Activated naive CD4-positive, alpha-beta T cell treated with anti-CD3 and anti-CD28 coated beads, Interleukin-2, amount 50 U/mL, for 72 hours (primary cell): ENCODE measurements at places on chromosomes 12 and 14. TPM values are rescaled to one million over a fixed set of nuclear protein-coding genes. Genes with fewer than 3 reads are reported as not detected.

Gene TEX52
- total RNA-seq, result 0.43 TPM

Gene KRT6B
- total RNA-seq, result not detected

Gene CDK17
- total RNA-seq, result 43.5 TPM

Gene TAS2R31
- 4.3 TPM for total RNA-seq

Gene PZP
- total RNA-seq, result not detected

Gene SLCO1B3
- not detected for total RNA-seq

DNA sequence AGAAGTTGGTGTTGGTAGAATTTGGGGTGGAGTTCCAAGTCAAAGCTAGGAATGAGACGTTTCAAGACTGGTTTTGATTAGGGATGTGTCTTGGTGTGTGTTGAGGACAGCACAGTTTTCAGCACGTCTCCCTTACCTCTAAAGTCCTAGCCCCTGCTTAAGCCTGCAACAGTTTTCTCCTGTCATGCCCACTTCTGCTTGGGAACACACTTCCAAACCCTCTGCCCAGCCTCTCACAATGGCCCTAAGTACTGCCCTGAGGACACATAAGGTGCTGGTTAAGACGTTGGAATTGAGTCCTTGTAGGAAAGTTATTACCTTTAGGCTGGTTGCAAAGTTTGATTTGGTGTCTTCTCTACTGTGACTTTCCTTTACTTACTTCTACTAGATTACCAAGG lies 710 bp upstream of the BMAL2 start:
- DNase-seq, result no peak

DNA sequence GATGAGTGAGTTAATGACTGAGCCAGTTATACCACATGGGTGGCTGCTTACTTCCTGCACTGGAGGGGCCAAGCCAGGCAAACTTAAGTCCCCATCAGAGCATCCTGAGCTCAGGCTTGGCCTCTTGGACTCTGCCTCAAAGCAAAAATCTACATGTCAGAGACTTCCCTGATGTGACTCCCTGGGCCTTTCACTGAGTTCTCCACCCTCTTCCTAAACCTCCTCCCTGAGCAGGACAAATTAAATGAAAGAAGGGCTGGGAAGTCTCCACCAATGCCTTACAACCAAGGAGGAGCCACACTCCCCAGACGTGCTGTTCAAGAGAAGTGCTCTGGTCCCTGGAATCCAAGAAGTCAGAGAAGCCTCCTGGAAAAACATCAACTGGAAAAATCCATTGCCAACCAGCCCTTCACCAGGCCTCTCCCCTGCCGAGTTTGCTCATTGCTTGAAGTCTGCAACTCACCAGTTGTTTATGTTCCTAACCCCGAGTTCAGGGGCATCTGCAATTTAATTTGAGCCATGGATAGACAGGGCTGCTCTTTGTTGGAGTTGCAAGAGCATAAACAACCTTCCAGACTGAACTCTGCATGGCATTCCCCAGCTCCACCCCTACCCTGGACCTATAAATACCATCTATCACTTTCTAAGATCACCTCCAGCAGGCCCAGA lies 160.5 kb downstream of the ANO2 start:
- no peak for DNase-seq

- no peak for DNase-seq
These were observed 39.5 kb upstream of the RIN3 start for GRCh38 chr14:92473969-92474535.
